ENCODE measurements at places on chromosomes 5 and 9. TPM values are rescaled to one million over a fixed set of nuclear protein-coding genes. Genes with fewer than 3 reads are reported as not detected.

DNA sequence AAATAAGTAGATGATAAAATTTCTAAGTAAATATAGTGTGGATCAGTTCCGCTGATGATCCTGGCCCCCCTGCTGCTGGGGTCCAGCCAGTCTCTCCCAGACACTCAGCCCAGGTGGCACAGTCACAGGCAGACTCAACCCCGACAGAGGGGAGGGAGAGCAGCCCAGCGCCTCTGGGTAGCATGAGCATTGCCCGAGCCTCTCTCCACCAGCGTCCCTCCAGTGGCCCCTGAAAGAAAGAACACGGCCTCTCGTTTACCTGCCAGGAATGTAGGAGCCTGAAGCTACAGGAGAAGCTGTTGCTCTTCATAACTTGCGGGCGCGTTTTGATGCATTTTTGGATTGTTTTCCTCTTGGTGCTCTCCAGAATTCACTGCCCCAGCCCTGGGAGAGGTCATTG, 68.8 kb upstream of the ICE1 start:
- DNase-seq, result no peak

The C1QTNF2 gene
- 1.0 TPM for total RNA-seq

GRCh38 chr5:146173597-146173996, 8.9 kb downstream of the LARS1 start:
- DNase-seq, result no peak

GRCh38 chr5:143775258-143775657, 36.7 kb upstream of the HMHB1 start:
- DNase-seq, result no peak

- no peak for DNase-seq
These were observed 49.1 kb downstream of the MTREX start for GRCh38 chr5:55356896-55357295.

GRCh38 chr5:175706499-175706898, 48.6 kb downstream of the HRH2 start:
- no peak for DNase-seq

DNA sequence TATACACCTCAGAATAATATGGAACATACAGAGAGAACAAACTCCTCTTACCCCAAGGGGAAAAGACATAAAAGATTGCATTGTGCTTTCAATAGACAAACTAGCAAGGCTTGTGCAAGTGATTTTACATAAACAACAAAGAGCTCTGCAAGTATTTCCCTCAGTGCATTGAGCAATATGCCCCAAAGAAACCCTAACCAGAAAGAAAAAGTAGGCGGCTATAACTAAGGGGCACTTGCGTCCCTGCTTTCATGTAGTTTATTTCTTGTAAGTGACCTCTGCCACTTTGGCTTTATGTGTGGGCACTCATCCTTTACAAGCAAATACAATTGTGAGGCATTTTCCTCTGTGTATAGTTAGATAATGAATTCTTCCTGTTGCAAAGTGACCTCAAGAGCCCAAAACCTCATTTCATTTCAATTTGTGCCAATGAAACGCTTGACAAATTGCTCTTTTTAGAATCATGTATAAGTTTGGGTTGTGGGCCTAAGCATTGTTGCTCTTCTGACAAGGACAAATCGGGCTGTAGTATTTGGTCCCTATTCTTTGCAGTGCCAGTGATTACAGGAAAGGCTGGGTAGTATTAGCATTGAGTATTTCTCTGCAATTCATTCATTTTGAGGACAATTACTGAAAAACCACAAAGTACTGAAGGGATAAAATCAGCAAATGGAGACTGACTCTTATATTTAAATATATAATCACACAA, 282.2 kb downstream of the DTWD2 start:
- no peak for DNase-seq

GRCh38 chr5:75886706-75887105, 169.5 kb upstream of the POC5 start:
- no peak for DNase-seq

The TMEM174 gene
- total RNA-seq, result not detected

- no peak for DNase-seq
These were observed 243.0 kb upstream of the PTGER4 start for GRCh38 chr5:40436535-40437237.

The ZNF608 gene
- 161 TPM for total RNA-seq

The ATP6V1G1 gene
- total RNA-seq, result 156 TPM

DNA sequence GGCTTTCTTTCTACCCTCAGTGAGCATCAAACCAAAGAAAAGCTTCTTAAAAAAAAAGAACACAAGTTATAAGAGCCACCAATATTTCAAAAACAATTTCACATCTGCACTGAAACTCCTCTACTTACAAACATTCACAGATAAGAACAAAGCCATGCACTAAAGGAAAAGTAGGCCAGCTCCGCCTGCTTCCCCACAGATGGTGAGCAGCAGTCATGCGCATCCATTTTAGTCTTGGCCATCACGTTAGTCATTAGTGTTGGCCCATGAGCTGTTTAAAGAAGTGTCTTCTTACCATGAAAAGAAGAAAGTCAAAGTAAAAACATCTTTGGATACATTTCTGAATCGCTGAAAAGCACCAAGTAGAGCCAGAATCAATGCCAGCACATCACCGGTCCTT, 40.0 kb upstream of the SMIM23 start:
- DNase-seq, result no peak

The FGF1 gene
- total RNA-seq, result not detected

DNA sequence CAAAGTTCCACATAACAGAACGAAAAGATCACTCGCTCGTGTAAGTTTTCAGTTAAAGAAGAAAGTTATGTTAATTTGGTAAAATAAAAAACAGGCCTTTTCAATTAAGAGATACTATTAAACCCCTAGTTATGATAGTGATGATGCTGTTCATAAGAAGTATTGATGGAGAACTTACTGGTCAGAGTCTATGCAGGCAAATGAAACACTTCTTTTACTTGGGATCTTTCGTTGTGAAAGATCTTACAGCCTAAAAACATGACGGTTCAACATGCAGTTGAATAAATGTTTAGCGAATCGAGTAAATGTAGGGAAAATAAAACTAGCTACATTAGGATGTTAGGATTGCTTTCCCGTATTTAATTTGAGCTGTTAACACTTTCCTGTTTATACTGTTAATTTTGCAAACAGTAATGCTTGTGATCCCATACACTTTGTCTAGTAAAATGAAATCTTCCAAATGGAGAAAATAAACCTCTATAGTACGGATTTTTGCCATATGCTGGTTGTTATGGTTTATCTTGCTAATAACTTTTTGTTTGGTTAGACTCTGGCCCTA, 2.0 kb downstream of the RHOBTB3 start:
- DNase-seq, result no peak

- no peak for DNase-seq
These were observed 98.4 kb upstream of the GNAQ start for GRCh38 chr9:78130004-78130403.

GRCh38 chr9:127105805-127106465, 16.5 kb downstream of the ANGPTL2 start:
- no peak for DNase-seq

DNA sequence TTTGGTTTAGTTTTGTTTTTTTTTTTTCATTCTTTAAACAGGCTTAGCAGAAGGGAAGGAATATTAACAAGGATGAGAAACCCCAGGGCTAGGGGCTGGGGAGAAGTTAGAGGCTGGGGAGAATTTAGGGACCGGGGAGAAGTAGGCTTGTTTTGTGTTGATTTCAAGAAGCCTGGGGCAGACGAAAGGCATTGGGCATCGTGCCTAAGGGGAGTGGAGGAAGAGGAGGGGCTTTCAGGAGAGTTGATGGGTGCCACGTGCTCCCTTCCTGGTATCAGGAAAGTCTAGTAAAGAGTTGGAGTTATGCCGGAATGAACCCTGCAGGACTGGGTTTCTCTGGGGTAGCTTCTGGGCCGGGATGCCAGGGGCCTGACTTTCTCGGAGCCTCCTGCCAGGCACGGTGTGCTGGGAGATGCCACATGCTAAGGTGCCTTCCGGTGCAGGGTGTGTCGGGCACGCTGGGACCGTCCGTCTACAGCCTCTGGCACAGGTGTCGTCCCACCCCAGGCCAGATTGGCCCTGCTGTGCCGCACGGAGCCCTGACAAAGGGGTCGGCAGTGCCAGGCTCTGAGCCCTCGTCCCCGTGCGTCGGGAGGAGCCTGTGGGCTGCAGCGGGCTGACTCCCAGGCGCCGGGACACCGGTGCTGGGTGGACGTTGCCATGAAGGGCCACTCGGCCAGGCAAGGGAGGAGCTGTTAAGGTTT, 159.9 kb downstream of the OLFM1 start:
- DNase-seq, result peak; percentile 10

GRCh38 chr9:134518004-134518606, 123.5 kb upstream of the COL5A1 start:
- DNase-seq, result no peak

DNA sequence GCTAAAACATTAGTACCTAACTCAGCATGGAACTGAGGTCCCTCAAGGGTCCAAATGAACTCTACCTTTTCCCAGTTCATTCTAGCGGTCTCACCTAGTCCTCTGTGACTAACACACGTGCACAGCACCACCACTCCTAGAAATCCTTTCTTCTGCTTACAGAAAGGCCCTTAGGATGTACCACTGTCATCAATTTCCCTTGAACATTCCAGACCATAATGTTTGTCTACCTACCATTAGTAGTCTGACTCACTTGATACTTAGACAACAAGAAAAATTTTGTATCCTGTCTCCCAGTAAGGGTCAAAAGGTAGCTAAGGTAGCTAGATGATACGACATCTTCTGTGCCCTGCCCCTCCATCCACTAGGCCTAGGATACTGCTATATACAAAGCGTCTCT, 166.6 kb downstream of the TSSK1B start:
- no peak for DNase-seq

The ATG12 gene
- 67.3 TPM for total RNA-seq

- no peak for DNase-seq
These were observed 9.0 kb downstream of the CDX1 start for GRCh38 chr5:150175536-150175935.

The SLC34A1 gene
- total RNA-seq, result not detected

DNA sequence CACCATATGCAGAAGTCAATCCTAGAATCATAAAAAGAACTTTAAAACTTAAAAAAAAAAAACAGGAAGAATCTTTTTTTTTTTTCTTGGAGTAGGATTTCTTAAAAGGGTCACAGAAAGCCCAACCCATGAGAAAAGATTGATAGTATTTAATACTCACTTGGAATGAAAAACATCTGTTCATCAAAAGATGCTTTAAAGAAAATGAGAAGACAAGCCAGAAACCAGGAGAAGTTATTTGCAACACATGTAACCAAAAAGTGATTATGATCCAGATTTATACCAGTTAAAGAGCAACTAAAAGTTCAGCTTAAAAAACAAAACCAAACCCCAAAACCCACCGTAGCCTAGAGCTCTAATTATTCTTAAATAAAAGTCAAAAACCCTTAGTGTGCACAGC, 69.3 kb downstream of the TLE4 start:
- no peak for DNase-seq

The C5orf52 gene
- not detected for total RNA-seq
